Posterior vena cava (tissue), 2 donors: ENCODE measurements at places on chromosomes 5 and 9. TPM values are rescaled to one million over a fixed set of nuclear protein-coding genes. Genes with fewer than 3 reads are reported as not detected.
A peak's percentile ranks its signal among the peaks of the same experiment; 100 is the strongest.

DNA sequence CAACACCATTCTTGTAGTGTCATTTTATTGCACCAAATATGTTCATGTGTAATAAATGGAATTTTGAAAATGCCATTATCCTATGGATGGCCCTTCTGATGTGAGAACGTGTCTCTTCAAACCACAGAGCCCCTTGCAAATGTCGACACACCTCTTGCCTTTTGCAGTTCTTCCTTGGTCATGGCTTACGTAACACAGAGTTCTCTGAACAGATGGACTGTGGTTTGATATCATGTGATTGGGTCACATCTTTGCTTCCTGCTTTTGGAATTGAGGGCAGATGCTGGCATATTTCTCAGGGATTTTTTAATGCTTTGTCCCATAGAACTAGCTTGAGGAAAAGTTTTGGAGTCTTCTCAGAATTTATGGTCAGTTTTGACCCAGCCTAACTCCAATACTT, 4.6 kb downstream of the TGFBR1 start:
- no peak for DNase-seq

- DNase-seq, result no peak
These were observed 105.2 kb downstream of the ZNF608 start for GRCh38 chr5:124641154-124641792.

DNA sequence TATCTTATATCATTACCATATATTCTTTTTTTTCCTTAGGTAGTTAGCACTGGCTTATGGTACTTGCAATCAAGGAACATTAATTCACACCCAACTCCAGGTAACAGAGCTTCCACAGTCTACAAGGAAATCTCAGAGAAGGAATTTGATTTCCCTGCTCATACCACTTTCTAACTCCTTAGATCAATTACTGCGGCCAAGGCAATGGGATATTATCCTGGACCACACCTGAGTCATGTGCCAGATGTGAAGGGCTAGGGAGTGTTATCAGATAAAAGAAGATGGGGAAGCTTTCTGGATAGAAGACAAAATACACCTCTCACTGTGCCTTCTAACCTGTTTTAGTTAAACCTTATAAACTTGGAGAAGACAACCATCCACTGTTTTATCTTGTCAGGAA, 181.2 kb downstream of the CCDC192 start:
- DNase-seq, result no peak

DNA sequence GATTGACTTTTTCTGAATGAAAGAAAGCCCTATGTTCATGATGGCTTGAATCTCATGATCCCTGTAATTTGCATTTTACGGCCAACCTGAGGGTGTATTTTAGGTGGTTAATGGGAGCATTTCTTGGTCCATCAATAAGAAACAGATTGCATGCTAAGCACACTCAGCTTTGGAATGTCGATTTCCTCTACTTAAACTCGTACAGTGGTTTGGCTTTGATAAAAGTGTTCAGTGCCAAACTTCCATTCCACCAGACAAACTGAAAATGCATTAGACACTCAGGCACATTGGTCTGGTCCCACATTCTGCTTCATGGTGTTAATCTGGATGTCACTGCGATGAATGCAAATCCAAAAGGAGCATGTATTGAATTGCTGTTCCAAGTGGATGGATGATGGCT, 77.0 kb downstream of the VCAN start:
- no peak for DNase-seq

DNA sequence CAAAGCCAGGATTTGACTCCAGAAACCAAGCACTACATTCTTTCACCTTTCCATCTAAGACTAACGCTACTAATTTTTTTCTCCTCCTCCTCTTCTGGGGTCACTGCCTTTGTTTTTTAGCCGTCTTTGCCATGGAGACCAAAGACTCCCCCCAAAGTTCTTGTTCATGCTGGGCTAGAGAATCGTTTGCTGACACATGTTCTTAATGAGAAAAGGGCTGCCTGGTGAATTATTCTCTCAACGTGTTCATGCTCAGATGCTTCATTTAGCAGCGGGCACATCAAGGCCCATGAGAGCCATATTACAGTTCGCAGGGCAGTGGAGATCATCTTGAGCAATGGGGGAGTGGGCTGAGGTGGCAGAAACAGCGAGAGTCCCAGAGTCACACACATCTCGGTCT, 134.9 kb downstream of the SLIT3 start:
- DNase-seq, result no peak

- peak; percentile 75 for DNase-seq
These were observed 9.3 kb upstream of the NRARP start for GRCh38 chr9:137311171-137311985.

CCDC187 gene
- total RNA-seq, result not detected

BTNL8 gene
- not detected for total RNA-seq
